ENCODE measurements at places on chromosomes 1 and 21.

- no peak for DNase-seq
Measured at GRCh38 chr1:70587872-70588366, 176.9 kb downstream of the CTH start.

DNA sequence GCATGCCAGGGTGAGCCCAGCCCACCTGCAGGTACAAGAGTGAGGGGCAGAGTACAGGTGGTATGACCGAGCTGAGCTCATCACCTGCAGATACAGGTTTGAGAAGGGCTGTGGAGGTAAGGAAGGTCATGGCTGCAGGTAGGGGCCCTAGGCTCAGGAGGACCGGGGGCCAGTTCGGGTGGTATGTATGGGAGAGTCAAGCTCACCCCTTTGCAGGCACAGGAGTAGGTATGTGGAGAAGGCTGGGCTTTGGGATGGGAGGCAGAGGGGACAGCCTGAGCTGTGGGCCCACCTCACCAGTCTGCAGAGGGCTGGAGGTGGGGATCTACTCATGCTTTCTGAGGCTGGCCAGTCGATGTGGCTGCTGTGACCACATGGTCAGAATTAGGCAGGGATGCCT, 17.2 kb downstream of the PODN start:
- DNase-seq, result no peak

DNA sequence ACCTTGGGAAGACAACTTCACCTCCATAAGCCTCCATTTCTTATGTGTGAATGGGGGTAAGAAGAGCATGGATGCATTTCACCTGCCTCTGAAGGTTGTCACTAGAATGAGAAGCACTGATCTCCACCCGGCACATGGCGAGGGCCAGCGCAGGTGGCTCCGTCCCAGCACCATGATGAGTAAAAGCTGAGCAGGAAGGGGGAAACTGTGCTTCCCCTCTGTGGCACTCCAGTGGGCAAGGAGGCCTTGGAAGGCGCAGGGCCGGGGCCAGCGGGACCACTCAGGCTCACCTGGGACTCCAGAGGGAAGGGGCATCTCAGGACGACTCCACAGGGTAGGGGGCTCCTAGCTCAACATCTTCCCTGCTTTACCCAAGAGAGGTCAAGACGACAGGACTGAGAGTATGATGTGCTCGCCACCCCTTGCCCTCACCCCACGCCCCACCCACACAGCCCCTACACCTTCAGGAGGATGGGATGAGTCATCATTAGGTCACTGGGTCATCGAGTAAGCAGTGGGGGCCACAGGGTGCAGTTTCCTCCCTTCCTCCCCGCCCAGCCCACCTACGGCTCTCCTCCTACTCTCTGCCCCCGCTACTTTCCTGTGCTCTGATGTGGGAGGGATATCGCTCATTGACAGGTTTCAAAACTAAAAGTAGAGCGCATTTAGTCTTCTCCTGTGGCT, 112.1 kb downstream of the HIVEP3 start:
- no peak for DNase-seq

GRCh38 chr1:79561521-79561978, 555.0 kb upstream of the ADGRL4 start:
- no peak for DNase-seq

DNA sequence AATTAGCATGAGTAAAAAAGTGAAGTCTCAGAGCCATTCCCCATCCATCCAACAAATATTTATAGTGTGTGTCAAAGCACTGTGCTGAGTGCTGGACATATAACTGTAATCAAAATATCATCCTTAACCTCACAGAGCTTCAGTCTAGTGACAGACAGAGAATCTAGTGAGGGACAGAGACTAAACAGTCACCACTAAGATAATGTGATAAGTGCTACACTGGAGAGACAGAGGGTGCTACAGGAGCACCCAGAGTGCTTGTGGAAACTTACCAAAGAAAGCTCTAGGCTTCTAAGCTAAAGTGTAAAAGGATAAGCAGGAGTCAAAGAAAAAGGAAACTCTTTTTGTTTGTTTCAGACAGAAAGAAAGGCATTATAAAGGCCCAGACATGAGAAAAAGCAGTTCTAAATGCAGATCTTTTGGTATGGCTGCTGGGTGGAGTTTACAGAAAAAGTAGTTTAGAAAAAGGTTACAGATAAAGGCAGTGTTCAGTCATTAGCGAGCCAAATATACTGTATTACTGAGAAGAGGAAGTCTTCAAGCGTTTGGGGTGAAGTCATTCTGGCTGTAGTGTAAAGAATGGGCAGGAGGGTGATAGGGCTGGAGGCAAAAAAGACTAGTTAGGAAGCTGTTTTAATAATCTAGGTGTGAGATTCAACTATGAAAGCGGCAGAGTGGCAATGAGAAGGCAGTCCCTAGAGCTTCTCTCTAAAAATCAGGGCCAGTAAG, 83.8 kb downstream of the SCMH1 start:
- DNase-seq, result no peak

DNA sequence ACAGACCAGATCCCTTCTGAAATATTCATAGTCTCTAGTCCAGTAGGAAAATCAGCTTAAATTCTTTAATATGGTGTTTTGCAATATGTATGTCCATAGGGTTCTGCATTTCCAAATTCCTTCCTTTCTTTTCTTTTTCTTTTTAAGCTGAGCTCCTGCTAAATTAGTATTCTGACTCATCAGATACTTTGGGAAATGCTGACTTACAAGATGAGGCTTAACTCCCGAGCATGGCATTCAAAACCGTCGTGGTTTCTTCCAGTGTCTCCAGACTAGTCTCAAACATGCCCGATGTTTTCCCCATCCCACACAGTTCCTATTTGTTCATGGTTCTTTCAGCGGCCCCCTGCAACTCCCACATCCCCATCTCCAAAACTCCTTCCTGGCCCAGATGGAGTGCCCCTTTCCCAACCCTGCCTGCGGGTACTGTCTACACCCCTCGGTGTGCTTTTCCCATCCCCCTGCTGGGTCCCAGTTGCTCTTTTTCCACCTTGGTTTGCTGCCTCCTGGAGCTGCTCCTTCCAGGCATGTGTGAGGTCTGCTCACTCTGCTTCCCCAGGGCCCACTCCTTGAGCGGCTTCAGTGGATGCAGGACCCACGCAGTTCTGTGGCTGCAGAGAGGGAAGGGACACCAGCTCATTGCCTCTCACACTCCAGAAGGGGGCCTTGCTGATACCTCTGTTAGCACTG, 19.5 kb upstream of the ETV3 start:
- no peak for DNase-seq

GRCh38 chr1:30697571-30698376, 25.6 kb downstream of the MATN1 start:
- DNase-seq, result no peak

GRCh38 chr1:176869577-176869976, 294.9 kb downstream of the ASTN1 start:
- no peak for DNase-seq

- peak; percentile 14 for DNase-seq
Measured at GRCh38 chr1:57623039-57623790, 199.4 kb upstream of the DAB1 start.

DNA sequence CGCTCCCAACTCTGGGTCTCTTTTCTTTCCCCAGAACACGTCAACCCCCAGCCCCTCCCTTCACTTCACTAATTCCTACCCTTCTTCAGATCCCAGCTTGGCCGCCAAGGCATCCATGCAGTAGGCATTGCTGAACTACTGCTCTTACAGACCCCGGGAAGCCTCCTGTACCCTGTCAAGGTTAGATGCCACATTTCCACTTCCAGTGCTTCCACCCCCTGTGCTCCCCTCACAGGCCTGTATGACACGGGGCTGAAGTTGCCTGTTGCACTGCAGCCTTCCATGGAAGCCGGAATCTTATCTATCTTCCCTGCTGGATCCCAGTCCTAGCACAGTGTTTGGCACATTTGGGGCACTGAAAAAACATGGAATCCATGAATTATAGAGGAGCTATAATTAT, 99.0 kb upstream of the SOD1 start:
- no peak for DNase-seq

- peak; percentile 70 for DNase-seq
Measured at GRCh38 chr1:32900956-32901822, at the start of gene TMEM54. TSS of gene TMEM54 (minus strand) at chr1:32901389. CDS start at chr1:32901238, 151 bp downstream.

- DNase-seq, result no peak
Measured at GRCh38 chr1:70034403-70034802, 171.0 kb downstream of the LRRC40 start.

- peak; percentile 23 for DNase-seq
Measured at GRCh38 chr1:44336668-44337067, 18.4 kb downstream of the ERI3 start.

DNA sequence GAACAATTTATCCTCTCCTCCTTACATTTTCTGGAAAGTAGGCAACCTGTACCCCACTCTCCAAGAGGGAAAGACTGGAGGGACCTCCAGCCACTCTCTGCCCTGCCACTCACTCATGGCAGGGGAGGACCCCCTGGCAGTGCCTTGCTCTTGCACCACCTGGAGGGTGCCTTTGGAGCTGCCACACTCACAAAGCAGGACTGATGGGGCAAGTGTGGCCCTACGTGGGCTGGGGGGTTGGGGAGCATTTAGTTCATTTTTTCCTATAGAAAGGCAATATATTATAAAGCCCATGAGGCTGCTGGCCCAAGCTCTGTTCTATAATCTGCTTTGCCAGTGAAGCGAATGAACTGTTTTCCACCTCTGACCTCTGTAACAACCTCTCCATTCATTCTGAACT, 50.3 kb downstream of the GPR161 start:
- no peak for DNase-seq

DNA sequence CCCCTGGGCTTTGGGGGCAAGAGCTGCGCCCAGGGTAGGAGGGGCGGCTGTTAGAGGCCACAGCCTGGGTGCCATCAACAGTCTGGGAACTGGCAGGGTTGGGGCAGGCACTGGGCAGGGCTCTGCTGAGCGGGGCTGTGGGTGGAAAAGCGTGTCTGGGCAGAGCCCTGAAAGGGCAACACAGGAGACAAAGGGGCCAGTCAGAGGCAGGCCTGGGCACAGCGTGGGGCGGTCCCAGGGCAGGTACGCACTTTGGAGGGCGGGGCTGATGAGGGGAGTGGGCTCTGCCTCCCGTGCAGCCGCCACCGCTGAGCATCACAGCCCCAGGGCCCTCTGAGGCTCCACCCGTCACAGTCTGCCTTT, 13.9 kb downstream of the CELSR2 start:
- no peak for DNase-seq

DNA sequence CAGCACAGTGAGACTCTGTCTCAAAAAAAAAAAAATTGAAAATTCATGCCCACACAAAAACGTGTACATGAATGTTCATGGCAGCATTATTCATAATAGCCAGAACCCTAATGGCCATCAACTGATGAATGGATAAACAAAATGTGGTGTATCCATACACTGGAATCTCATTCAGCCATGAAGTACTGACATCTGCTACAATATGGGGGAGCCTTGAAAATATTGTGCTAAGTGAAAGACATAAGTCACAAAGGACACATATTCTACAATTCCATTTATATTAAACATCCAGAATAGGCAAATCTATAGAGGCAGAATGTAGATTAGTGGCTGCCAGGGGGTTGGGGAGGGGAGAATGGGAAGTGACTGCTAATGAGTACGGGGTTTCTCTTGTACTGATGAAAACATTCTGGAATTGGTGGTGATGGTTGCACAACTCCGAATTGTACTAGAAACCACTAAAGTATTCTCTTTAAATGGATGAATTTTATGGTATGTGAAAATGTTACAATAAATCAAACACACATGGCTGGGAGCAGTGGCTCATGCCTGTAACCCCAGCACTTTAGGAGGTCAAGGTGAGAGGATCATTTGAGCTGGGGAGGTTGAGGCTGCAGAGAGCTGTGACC, 33.0 kb upstream of the KCNN3 start:
- no peak for DNase-seq

GRCh38 chr1:25672763-25673409, 56.3 kb downstream of the MAN1C1 start:
- DNase-seq, result no peak

- DNase-seq, result no peak
Measured at GRCh38 chr1:86551305-86551704, 4.4 kb downstream of the CLCA4 start.

- no peak for DNase-seq
Measured at GRCh38 chr1:26164036-26164860, 4.5 kb downstream of the C1orf232 start.

GRCh38 chr1:100769906-100770646, 50.5 kb downstream of the VCAM1 start:
- no peak for DNase-seq

DNA sequence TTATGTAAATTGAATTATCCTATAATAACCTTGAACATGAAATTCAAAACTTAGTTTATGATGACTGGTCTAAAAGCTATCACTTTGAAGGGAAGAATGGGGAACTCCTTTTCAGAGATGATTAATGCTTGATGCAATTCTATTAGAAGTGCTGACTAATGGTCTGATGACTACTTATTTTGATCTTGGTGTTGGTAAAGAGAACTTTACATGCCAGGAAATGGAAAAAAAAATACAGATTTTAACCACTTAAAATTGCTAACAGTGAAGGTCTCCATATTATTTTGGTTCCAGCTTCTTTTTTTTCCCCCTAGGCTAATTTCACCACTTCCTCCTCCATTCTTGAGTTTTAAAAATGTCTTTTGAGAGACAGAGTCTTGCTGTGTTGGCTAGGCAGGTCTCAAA, 22.9 kb downstream of the S1PR1 start:
- DNase-seq, result no peak

DNA sequence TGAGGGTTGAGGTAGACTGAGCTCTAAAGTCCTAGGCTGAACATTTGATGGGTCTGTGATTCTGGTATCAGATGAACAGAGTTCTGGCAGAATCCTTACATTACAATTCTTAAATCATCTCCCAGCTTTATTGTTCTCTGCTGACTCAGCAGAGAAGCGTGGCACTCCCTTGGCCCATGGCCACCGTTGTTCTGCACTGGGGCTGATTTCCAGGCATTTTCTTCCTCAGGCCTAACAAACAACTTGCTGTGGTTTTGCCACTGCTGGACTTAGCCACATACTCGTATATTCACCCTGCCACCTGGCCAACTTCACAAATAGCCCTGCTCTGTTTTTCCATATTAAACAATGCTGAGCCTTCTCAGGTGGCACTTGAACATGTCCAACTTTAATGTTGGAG, 223.2 kb downstream of the TNR start:
- DNase-seq, result peak; percentile 16

GRCh38 chr1:240491156-240491555, 120.8 kb downstream of the GREM2 start:
- no peak for DNase-seq
